AML-193 (cell line): ENCODE measurements at places on chromosomes 11 and 22.
A peak's percentile ranks its signal among the peaks of the same experiment; 100 is the strongest.

DNA sequence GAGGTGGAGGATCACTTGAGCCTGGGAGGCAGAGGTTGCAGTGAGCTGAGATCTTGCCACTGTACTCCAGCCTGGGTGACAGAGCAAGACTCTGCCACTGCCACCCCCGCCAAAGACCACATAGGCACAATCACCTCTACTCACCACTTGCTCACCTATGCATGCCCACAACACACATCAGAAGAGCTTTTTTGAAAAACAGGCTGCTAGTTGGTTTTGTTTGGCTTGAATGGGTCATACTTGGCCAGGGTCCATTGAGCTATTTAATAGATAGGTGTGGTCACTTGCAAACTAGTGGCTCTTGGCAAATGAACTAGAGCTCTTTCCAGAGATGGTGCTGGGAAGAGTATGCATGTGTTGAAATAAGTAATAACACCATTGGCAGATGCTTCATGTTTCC lies 80.1 kb downstream of the EMSY start:
- no peak for DNase-seq

DNA sequence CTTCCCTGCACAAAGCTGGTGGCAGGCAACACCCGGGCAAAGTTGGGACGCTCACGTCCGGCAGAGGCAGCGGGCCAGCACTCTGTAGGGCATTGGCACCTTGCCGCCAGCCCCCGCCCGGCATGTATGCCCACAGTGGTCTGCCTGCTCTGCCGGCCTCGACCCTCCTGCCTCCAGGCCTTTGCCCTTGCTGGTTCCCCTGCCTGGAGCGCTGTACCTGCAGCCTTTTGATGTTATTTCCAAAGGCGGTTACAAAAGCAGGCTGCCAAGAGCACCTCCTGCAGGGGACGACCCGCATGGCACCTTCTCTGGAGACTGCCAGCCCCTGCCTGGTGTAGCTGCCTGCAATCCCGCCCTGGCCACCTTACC lies 56.5 kb upstream of the SHISAL1 start:
- DNase-seq: no peak

- DNase-seq: no peak
Measured at GRCh38 chr22:45007391-45008185, 2.2 kb downstream of the PHF21B start.

GRCh38 chr11:47916361-47916841 lies 64.0 kb upstream of the PTPRJ start:
- DNase-seq: no peak

- DNase-seq: no peak
Measured at GRCh38 chr11:121793291-121793690, 322.7 kb downstream of the BLID start.

- DNase-seq: no peak
Measured at GRCh38 chr22:39825661-39826102, 67.9 kb downstream of the ENTHD1 start.

DNA sequence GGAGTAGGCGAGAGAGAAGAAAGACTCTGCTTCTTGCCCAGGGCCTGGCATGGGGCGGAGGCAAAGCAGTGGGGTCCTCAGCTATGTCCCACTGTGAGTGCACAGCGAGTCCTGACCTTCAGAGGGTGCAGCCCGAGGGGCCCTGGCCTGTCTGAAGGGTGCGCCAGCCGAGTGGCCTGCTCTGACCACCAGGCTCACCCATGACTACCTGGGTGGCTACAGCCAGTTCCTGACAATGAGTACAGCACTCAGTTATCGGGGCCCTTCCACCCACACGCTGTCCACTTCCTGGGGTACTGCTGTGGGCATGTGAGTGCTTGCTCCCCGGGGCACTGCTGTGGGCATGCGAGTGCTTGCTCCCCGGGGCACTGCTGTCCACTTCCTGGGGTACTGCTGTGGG lies 74.1 kb upstream of the B3GAT1 start:
- no peak for DNase-seq

- DNase-seq: peak; percentile 34
Measured at GRCh38 chr11:104653407-104653806, 244.9 kb downstream of the CASP12 start.

GRCh38 chr11:75380716-75381420 lies 18.4 kb upstream of the RPS3 start:
- DNase-seq: peak; percentile 31

DNA sequence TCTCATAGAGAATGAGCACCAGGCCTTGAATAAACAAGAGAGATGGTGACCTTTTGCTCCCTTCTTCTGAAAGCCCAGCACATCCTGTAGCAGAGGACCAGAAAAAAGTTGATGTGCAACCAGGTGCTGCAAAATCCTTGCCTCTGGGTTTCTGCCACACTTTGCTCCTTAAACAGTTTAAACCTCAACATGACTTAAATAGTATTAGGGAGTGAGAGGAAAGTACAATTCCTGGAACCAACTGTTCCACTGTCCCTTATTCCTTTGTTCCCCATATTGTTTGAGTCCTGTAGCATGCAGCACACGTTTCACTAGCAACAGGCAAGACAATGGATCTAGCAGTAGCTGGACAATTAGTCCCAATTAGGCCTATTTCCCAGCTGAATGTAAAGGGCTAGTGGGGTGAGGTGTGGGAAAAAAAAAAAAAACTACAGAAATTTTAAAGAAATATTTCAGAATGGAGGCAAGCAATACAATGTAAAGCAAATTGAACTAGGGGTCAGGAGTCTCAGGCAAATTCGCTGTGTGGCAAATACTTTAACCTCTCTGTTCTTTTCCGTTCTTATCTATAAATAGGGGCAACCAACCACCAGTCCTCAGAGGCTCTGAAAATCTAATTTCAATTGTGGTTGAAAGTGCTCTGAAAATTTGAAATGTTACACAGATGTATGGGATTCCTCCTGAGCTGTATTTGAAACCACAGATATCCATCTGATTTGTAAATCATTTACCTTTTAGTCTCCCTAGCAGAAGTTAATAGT lies 6.6 kb downstream of the MPPED2 start:
- DNase-seq: no peak

GRCh38 chr11:68550485-68550817 lies 89.9 kb downstream of the PPP6R3 start:
- DNase-seq: peak; percentile 71

- DNase-seq: peak; percentile 70
Measured at GRCh38 chr11:61899146-61899841, 7.9 kb upstream of the FADS3 start.

GRCh38 chr22:29744902-29745301 lies 21.9 kb downstream of the ZMAT5 start:
- DNase-seq: no peak

GRCh38 chr11:13105237-13105844 lies 96.2 kb downstream of the RASSF10 start:
- DNase-seq: no peak

GRCh38 chr22:47354668-47355387 lies 592.4 kb downstream of the TBC1D22A start:
- DNase-seq: no peak

DNA sequence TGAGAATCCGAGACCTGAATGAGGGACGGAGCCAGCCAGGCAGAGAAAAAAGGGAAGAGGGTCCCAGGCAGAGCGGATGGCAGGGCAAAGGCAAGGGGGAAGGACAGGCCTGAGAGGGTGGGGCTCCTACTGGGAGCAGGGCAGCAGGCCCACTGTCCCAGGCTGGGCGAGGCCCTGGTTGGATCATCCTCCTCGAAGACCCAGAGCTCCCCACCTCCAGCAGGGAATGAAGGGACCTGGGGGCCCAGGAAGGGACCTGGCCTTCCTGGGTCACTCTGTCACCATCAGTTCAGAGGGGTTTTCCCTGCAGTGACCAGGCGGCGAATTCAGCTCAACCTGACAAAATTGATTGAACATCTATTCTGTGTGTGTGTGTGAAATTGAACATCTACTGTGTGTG lies 4.0 kb downstream of the CD5 start:
- DNase-seq: no peak

DNA sequence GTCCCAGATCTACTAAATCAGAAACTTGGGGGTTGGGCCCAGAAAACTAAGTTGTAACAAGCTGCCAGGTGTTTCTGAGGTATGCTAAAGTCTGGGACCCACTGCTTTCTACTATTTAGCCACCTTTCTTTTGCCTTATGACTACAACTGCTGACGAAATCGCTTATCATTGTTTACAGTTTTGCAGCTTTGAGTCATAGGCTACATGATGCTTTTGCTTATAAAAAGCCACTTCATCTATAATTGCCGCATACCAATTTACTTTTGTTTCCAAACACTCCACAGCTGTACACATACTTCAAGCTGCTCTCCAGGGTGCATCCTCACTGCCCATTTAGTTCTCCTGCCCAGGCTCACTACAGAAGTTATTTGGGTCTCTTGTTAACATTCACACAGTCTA lies 144.7 kb downstream of the ENTHD1 start:
- DNase-seq: no peak
